ENCODE measurements at places on chromosomes 3 and 15. TPM values are rescaled to one million over a fixed set of nuclear protein-coding genes. Genes with fewer than 3 reads are reported as not detected.

ZKSCAN7 gene
- total RNA-seq, result 1.2 TPM

INKA1 gene
- total RNA-seq, result 17.2 TPM

- DNase-seq, result no peak
Measured at GRCh38 chr15:82183121-82184031, 79.2 kb downstream of the EFL1 start.

DNA sequence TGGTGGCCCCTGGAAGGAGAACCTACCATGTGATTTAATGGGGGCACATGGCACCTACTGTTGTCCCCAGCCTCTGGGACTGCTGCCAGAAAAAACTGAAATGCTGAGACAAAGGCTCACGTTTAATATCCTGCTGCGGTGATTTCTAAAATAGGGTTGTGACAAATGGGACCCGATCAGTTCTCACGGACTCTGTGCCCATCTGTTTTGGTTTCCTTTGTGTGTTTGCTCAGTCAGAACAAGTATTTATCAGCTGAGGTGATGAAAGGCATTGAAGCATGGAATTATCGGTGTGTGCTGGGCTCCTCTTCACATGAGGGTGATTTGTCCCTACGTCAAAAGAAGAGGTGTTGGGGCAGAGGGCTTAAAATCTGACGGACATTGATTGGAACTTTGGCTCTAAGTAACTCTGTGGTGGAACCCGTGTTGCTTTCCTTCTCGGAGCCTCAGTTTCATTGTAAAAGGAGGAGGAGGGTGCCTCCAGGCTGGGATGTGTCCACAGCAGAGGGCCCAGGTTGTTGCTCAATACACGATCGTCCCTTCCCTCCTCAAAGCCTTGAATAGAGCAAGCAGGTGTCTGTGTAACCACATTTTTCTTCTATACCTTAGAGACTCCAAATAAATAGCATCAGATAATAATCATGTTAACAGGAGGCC is 283.3 kb upstream of the RGMA start:
- DNase-seq, result no peak

TMEM45A gene
- total RNA-seq, result 10.7 TPM

ARGFX gene
- total RNA-seq, result not detected

GRCh38 chr3:32897981-32898623 is 53.3 kb upstream of the CCR4 start:
- no peak for DNase-seq

DNA sequence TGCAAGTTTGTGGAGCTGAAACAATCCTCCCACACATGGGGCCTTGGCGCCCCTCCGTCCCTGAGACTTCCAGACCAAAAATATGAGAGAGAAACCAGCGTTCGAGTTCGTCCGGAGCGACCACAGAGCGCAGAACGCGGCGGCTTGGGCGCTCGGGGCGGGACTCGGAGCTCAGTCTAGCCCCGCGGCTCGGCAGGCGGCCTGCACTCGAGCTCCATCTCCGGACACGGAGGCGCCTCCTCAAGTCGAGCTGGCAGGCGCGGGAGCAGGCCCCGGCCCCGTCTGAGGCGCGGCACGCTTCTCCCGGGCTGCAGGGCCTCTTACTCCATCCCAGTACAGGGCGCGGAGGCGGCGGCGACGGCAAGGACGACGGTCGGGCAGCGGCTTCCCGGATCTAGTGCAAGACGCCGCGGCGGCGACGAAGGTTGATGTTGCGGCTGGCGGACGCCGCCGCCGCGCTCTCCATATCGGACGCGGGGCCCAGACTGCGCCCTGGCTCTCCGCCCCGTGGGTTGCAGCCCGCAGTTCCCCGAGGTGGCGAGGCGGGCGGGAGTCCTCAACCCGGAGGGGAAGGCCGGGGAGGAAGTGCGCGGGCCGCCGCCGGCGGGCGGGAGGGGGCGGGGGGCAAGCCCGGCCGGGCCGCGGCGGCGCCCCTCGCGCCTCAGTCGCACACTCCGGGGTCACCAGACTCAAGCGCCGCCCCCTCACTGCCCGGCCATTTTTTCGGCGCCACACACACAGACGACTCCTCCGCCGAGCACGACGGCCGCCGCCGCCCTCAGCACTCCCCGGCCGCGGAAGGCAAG is 674 bp downstream of the MSL2 start:
- peak; percentile 45 for DNase-seq

GRCh38 chr15:43052860-43053259 is 53.0 kb downstream of the UBR1 start:
- DNase-seq, result no peak

SLC28A2 gene
- total RNA-seq, result not detected

DNA sequence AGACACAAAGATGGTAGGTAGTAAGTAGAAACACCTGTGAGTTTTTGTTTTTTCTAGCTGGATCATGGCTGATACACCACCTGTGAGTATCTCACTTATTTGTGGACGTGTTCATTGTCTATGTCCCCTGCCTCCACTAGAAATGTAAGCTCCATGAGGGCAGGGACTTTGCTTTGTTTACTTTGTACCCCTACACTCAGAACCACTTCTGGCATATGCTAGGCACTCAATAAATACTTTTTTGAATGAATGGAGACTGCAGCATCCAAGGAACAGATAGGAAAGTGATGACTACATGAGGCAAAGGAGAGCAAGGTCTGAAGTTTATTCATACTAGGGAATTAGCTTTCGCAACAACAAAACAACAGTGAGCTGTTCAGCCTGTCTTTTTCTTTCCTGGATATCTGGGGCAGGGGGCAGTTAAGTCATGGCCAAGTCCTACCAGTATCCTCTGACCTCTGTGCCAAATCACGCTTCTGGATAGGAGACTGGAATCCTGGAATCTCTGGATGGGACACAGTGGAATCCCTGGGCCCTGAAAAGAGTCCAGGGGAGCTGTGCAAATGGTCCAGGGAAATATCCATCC is 11.6 kb upstream of the EPB42 start:
- no peak for DNase-seq

- DNase-seq, result peak; percentile 49
Measured at GRCh38 chr3:58536501-58537411, at the start of gene ACOX2. Gene ACOX2, minus strand, starts transcription at chr3:58537190. Its CDS starts 2,084 bp downstream, at chr3:58535106.

LRTM1 gene
- not detected for total RNA-seq

DNA sequence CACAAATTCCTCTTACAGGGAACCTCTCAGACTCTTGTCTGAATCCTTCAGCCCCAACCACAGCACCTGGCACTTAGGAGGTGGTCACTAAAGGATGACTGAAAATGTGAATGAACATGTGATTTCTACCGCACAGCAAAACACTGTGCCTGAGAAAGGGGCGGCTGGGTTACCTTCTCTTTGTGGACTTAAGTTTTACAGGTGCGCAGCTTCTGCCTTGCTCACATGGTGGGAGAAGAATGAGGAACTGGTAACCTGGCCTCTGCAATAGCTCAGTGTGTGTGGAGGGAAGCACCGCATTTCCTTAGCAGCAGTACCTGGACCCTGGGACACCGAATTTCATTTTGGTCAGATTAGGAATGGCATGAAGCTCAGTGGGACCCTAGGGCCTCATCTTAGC is 9.8 kb upstream of the ETV5 start:
- DNase-seq, result no peak
